ENCODE measurements at places on chromosomes 2 and 18.

- no peak for DNase-seq
Observed at GRCh38 chr18:70423120-70423519, 134.3 kb downstream of the SOCS6 start.

- DNase-seq, result no peak
Observed at GRCh38 chr18:61572871-61573270, 239.6 kb downstream of the CDH20 start.

DNA sequence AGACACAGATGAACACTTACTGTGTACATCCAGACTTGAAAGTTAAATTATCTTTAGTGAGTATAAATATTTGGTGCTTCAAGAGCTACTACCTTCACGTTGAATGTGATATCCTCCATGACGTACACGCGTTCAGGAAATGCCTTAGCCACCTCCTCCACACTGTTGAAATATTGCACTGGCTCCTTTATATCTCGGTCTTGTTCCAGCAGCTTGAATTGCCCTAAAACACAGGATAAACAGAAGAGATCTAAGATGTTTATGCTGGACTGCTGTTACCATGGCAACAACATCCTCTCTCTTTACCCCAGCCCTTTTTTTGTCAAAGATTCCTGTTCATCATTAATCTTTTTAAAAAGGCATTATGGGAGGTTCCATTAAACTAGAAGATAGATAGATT is 120.3 kb downstream of the MEP1B start:
- no peak for DNase-seq

DNA sequence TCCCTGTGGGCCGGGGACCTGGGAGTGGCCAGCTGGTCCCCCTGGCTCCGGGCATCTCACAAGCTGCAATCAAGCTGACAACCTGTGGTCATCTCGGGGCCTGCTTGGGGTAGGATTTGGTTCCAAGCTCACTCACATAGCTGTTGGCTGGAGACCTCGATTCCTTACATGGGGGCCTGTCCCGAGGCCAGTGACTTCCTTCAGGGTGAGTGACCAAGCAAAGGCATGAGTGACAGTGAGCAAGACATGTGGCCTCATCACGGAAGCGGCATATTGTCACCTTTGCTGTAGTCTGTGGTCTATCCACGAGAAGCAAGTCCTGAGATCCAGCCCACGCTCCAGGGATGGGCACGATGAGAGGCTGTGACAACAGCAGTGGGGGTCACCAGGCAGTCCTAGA is 131.4 kb upstream of the ID2 start:
- no peak for DNase-seq

GRCh38 chr18:3074087-3074486 is 61.1 kb upstream of the LPIN2 start:
- no peak for DNase-seq

GRCh38 chr18:11073971-11074370 is 75.4 kb downstream of the PIEZO2 start:
- DNase-seq, result no peak

GRCh38 chr2:40325116-40325515 is 126.8 kb downstream of the SLC8A1 start:
- no peak for DNase-seq

GRCh38 chr2:206846981-206847834 is 81.8 kb downstream of the FASTKD2 start:
- no peak for DNase-seq

DNA sequence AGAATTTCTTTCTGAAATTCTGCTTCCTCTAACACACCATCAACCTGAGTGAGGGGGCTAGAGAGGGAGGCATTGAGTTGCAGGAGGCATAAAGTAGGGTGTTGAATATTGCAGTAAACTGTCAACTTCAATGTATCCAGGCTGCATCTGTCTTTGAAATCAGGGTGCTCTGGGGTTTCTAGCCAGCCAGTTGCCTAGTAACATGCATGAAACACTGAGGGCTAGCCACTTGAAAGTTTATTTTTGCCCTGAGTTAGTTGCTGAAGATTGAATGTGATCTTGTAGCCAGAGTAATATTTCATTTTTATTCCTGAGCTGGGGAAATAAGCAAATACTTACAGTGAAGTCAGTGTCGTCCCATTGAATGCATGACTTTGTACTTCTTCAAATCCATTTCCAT is 41.9 kb downstream of the LHCGR start:
- no peak for DNase-seq

GRCh38 chr2:220077488-220077887 is 450.1 kb downstream of the SLC4A3 start:
- DNase-seq, result no peak

- no peak for DNase-seq
Observed at GRCh38 chr2:15527074-15527739, 33.9 kb downstream of the NBAS start.

DNA sequence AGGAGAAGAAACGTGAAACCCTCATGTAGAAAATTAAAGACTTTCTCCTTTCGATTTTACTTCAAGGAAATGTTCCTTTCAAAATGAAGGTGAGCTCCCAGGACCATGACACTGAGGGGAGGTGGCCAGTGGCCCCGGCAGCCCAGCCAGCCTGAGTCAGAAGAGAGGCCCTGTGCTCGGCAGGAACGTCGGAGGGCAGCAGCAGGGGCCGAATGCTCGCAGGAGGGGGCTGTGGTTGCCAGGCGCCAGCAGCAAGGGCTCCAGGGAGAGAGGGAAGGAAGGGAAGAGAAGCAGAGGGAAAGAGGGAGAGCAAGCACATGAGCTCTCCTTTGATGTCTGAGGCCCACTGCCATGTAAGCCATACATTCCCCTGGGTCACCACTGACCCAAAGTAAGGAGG is 73.3 kb upstream of the ACKR3 start:
- DNase-seq, result no peak

- no peak for DNase-seq
Observed at GRCh38 chr2:190156530-190157212, 94.1 kb upstream of the MSTN start.

GRCh38 chr2:169768262-169768995 is 30.2 kb upstream of the SSB start:
- peak; percentile 27 for DNase-seq

GRCh38 chr2:2747797-2748301 is 416.8 kb upstream of the MYT1L start:
- no peak for DNase-seq

DNA sequence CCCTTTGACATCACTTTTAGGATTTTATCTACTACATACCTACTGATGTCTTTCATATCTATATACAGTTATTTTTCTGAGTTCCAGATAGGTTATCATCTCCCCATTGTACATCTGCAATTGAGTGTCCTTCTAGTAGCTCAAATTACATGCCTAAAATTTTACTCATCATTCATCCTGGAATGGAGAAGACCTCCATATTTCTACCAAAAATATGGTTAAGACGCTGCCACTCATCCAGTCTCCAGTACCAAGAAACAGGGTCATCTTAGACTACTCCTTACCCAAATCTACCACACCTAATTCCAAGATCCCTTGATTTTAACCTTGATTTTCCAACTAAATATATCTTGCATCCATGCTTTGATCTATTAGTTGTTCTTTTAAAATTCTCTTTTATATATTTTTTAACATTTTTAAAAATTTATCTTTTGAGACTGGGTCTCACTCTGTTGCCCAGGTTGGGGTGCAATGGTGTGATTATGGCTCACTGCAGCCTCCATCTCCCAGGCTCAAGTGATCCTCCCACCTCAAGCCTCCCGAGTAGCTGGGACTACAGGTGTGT is 8.6 kb upstream of the CKAP2L start:
- DNase-seq, result no peak

- no peak for DNase-seq
Observed at GRCh38 chr18:75156139-75156750, 52.7 kb downstream of the PTGR3 start.

DNA sequence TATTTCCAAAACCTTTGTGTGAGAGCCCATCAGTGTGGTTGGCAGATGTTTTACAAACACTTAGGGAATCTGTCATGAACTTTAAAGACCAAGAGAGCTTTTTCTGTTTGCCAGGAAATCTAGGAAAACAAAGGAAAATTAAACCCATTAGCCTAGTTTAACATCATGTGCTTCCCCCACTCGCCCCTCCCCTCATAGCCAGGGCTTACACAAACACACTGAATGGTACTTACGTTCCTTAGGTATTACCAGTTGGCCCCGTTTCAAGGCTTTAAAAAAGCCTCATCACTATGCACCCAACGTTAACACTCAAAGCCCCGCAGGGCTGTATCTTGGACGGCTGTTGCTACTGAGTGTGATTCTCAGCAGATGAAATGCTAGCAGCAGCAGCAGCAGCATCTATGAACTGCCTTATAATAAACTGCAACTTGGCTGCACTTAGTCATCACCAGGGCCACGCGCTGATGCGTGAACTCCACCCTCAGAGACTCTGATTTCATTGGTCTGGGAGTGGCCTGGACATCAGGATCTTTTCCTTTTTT is 20.1 kb upstream of the TTC39C start:
- no peak for DNase-seq

DNA sequence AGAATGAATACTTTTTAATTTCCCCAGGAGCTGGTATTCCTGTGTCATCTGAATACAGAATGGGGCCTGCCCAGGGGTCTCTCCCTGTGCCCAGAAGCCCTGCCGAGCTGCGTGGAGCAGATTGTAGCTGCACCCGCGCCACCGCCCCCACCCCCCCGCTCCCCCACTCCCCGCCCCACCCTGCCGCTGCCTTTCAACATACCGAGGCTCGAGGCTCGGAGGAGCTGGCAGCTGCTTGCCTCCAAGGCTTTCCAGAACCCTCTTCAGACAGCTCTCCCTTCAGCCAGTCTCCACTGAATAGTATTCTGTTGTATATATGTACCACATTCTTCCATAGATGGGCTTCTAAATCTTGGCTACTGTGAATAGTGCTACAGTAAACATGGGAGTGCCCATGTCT is 150.7 kb downstream of the TSN start:
- DNase-seq, result no peak

- DNase-seq, result no peak
Observed at GRCh38 chr2:177419274-177419673, 26.7 kb downstream of the AGPS start.

GRCh38 chr2:172995323-172996244 is 80.1 kb upstream of the MAP3K20 start:
- no peak for DNase-seq

GRCh38 chr2:136025057-136025973 is 39.9 kb upstream of the DARS1 start:
- DNase-seq, result peak; percentile 7

- no peak for DNase-seq
Observed at GRCh38 chr2:16722677-16723076, 57.0 kb upstream of the CYRIA start.

DNA sequence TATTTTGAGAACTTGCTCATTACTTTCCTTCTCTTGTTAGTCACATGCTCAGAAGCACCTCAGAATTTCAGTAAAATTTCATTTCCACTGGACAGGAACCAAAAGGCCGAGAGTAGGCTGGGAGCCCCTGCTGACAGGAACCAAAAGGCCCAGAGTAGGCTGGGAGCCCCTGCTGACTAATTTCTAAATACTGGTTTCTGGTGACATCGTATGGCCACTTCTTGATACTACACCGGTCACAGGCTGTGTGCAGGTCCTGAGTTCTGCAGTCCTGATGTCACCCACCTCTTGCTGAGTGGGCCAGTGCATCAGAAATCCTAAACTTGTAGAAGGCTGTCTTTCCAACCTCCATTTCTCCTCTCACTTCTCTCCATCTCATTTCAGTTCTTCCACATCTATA is 17.7 kb upstream of the EN1 start:
- DNase-seq, result no peak

- DNase-seq, result no peak
Observed at GRCh38 chr2:166157578-166157977, 29.8 kb upstream of the SCN1A start.

GRCh38 chr2:69132960-69133590 is 120.1 kb downstream of the ANTXR1 start:
- no peak for DNase-seq

- peak; percentile 22 for DNase-seq
Observed at GRCh38 chr2:101173707-101174295, 22.6 kb upstream of the TBC1D8 start.

DNA sequence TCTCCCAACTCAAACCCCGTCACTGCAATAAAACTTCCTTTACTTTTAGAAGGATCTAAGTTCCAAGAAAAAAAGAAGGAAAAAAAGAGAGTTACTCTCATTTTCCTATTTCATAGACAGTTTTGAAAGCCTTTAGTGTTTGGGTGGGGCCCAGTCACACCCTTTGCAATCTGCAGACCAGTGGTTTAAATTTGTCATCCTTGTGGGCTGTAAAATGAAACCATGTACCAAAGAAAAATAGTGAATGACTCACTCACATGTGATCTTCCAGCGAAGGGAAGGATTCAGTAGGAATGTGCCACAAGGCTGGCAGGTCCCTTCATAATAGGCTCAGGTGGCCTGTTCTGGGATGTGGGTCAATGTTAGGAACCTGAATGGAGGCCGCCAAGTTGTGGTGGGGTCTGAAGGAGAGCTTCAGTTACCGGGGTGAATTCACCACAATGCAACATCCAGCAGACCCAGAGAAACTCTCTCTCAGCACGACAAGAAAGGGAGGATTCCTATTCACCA is 28.3 kb downstream of the ANXA4 start:
- no peak for DNase-seq

GRCh38 chr18:47407736-47408135 is 156.3 kb upstream of the SKOR2 start:
- no peak for DNase-seq

- no peak for DNase-seq
Observed at GRCh38 chr18:31731628-31732027, 29.1 kb downstream of the SLC25A52 start.

DNA sequence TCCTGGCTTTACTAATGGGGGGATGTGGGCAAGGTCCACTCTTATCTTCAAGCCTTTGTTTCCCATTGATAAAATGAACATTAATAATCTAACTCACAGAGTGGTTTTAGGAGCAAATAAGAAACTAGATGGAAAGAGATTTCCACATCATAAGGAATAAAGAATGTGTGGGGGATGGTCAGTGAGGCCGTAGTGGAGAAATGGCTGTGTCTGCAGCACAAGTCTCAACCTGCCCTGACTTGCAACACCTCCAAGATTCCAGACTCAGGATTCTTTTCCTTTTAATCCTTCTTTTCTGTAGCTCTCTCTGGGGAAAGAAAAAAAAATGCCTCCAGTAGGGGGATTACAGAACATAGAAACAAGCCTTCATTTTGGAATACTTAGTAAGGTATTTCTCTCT is 124.2 kb upstream of the MEX3C start:
- no peak for DNase-seq

- DNase-seq, result no peak
Observed at GRCh38 chr2:206245265-206245672, 29.2 kb upstream of the ZDBF2 start.

GRCh38 chr18:70116949-70117348 is 88.5 kb downstream of the RTTN start:
- no peak for DNase-seq

GRCh38 chr2:235032949-235033348 is 81.1 kb downstream of the SH3BP4 start:
- no peak for DNase-seq

GRCh38 chr18:29123706-29124530 is 947.0 kb upstream of the CDH2 start:
- DNase-seq, result no peak

GRCh38 chr18:70423988-70424387 is 135.1 kb downstream of the SOCS6 start:
- no peak for DNase-seq
